ENCODE measurements at places on chromosomes 6 and 20. TPM values are rescaled to one million over a fixed set of nuclear protein-coding genes. Genes with fewer than 3 reads are reported as not detected.
A peak's percentile ranks its signal among the peaks of the same experiment; 100 is the strongest.

CNR1 gene
- not detected for total RNA-seq

C6orf52 gene
- 3.0 TPM for total RNA-seq

- DNase-seq: no peak
Measured at GRCh38 chr6:95866732-95867131, 149.0 kb upstream of the FUT9 start.

DNA sequence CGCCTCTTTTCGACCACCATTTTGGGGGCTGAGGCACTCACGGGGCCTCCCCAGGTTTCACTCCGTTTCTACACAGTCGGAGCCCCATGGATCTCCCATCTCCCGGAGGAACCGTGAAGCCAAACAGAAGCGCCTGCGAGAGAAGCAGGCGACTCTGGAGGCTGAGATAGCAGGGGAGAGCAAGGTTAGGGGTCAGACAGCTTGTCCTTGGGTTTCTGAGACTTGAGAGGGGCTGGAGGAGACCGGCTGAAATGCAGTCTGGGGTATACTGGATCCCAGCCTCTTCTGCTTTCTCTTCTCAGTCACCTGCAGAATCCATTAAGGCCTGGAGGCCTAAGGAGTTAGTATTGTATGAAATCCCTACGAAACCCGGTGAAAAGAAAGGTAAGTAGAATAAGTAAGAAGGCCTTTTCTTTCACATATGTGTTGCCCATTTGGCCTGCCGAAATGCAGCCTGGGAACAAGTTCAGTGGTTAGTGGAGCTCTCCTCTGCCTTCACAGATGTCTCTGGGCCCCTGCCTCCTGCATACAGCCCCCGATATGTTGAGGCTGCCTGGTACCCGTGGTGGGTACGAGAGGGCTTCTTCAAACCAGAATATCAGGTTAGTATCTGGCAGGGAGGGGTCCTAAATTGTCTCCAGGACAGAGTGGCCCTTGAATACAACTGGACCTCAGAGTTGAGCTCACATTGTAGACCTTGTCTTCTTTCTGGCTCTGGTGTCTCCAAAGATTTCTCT, 984 bp downstream of the VARS2 start:
- DNase-seq: peak; percentile 40

DNA sequence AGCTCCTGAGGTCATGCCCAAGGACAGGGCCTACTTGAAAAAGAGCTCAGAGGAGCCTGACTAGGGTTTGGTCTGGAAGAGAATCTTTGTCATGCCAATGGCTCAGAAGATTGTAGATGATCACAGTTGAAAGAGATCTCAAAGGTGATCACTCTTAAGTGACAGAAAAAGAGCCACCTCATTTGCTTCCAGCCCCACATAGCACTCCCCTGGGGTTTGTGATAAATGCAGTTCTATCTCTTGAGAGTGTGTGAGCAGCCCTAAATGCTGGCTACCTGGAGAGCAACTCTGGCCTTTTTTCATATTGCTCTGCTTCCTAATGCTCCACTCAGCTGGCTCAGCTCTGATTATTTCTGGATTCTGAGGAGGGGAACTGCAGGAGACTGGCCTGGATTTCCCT, 39.3 kb downstream of the KLHL32 start:
- no peak for DNase-seq
